ENCODE measurements at places on chromosomes 7 and 10.

- no peak for DNase-seq
These were observed 309.2 kb upstream of the ZMIZ1 start for GRCh38 chr10:78759456-78760120.

GRCh38 chr7:81029511-81029910 lies 110.7 kb upstream of the SEMA3C start:
- DNase-seq = no peak

GRCh38 chr10:131909014-131909808 lies 8.4 kb downstream of the PPP2R2D start:
- no peak for DNase-seq

GRCh38 chr7:37932543-37932942 lies 12.1 kb downstream of the EPDR1 start:
- no peak for DNase-seq

- no peak for DNase-seq
These were observed 3.8 kb downstream of the LCOR start for GRCh38 chr10:96835899-96836298.

DNA sequence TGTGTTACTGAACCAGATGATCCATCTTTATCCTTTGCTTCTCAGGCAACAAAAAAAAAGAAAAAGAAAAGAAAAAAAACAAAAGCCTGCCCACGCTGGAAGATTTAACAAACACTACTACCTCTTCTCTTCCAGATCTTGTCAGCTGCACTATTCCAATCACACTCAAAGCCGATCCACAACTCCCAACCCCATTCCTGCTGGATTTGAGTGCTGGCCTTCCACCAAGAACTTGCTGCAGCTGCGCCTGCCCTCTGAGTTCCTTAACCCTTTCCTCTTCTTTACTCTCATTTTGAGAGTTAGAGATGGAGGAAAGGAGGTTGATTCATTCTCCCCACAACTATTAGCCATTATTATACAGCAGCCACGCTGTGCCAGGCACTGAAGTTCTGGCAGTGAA lies 16.0 kb upstream of the ITGA8 start:
- no peak for DNase-seq

- DNase-seq = no peak
These were observed 81.8 kb downstream of the NT5C2 start for GRCh38 chr10:103111031-103111917.

GRCh38 chr10:50395851-50396250 lies 144.5 kb upstream of the ASAH2 start:
- DNase-seq = no peak

- no peak for DNase-seq
These were observed 7.7 kb downstream of the BLNK start for GRCh38 chr10:96263669-96264068.

DNA sequence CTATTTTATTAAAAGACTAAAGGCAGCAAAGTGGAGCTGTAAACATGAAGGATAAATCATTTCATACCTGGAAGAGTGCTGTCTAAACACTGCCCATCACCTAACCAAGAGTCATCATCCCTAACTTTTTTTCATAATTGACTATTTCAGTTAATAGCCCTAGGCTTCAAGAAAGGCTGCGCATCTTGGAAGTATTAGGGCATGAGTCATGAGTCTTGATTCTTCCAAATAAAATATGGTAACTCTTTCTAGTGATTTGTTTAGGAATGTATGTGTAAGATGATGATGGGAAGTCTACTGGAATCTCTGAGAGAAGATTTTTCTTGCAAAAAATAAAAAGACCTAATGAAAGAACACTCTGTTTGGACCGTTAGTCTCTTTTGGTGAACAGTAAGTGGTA lies 207.7 kb upstream of the AHR start:
- no peak for DNase-seq

DNA sequence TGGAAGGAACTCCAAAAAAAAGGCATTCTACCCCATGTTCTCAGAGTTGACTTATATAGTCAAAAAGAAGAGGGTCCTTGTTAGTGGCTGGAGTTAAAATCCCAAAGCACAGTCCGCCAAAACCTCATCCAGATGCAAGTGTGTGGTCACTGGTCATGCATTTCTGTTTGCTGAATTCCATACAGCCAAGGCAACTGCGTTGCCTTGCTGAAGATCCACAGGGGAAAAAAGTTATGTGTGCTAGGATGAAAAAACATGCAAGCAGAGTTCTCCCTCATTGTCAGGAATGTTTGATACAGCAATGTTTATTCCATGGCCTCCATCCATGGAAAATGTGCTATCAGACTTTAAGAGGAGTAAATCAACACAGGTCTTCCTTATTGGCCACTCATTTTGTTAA lies 213.1 kb downstream of the CREB5 start:
- DNase-seq = no peak
